NCI-H774 (cell line): ENCODE measurements at places on chromosomes 3 and 15.

- no peak for DNase-seq
Observed at GRCh38 chr3:175073219-175073905, 214.2 kb downstream of the NAALADL2 start.

GRCh38 chr3:100403362-100404249 is 2.3 kb downstream of the LNP1 start:
- no peak for DNase-seq

DNA sequence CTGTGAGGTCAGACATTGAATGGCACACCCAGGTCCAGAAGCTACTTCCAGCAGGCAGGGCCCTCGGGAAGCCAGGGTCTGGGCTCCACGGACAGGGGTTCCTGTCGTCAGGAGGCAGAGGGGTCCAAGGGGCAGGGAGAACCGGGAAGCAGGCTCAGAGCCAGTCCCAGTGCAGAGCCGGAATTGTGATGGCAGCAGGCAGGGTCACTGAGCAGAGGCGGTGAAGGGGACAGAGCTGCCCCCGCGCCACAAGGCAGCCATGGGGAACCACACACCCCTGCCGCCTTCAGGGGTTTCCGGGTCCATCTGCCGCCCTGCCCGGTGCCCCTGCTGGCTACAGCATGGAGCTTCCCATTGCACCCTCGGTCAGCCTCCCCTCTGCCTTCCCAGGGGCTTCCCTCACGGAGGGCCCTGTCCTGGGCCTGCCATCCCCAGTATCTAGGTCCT is 136.9 kb downstream of the NSMCE3 start:
- no peak for DNase-seq

DNA sequence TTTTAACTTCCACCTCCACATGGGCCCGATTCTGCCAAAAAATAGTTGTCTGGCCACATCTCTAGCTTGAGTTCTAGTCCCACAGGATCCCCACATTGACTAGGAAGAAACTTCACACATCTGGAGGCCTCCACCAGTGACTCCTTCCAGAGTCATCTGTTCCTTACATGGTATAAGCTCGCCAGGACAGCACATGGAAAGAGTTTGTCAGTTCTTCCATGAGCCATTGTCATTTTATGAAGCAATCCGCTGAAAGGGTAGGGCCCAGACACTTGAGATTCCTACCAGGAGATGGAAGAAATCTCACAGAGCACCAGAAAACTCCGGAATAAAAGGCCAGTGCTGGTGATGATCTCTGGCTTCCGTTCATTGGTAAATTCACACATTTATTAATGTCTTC is 350.5 kb upstream of the ICE2 start:
- no peak for DNase-seq

- no peak for DNase-seq
Observed at GRCh38 chr3:63679186-63679585, 26.7 kb downstream of the SNTN start.

DNA sequence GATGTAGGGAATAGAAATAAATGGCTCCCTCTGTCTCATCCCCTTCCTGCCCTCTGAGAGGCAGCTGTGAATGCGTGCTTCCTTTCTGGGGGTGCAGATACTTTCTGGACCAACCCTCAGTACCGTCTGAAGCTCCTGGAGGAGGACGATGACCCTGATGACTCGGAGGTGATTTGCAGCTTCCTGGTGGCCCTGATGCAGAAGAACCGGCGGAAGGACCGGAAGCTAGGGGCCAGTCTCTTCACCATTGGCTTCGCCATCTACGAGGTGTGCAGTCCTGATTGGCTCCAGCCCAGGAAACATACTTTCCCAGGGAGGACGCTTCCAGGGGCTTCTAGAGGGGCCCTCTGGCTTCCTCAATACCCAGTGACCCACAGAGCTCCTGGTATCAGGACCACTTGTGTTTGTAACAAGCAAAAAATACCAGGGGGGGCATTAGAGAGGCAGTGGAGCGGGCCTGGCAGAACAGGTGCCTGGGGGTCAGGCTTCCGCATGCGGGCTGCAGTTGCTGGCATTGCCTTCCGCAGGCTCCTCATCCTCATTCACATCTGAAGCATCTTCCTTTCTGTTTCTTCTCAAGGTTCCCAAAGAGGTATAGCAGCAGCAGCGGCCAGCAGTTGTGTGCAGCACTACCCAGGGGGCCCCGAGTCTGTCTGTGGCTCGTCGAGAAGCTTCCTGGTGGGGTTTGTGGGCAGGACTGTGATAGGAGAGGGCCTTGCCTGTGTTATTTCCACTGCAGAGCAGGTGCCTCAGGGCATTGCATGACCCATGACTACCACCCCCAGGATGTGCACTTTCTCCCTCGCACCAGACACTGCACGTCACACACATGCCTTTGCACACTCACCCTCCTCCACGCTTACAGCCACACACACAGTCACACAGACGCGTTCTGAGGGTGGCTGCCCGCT is 42.5 kb downstream of the CAPN3 start:
- no peak for DNase-seq

DNA sequence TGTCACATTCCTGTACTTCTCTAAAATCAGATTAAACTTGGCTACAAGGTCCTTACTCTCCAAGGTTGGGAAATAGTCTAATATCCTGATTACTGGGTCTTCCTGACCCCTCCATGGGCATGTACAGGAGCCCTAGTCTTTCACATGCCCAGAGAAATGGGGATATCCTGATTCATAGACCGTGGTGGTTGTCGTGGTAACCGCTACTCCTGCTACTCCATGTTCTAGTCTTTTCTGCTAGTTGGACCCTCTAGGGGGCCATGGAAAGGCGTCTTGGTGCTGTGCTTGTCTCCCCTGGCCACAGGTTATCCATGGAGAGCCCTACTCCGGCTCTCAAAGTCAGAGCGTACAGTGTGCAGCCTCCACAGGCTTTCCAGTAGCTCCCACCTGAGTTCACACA is 13.1 kb upstream of the ZBTB38 start:
- no peak for DNase-seq

DNA sequence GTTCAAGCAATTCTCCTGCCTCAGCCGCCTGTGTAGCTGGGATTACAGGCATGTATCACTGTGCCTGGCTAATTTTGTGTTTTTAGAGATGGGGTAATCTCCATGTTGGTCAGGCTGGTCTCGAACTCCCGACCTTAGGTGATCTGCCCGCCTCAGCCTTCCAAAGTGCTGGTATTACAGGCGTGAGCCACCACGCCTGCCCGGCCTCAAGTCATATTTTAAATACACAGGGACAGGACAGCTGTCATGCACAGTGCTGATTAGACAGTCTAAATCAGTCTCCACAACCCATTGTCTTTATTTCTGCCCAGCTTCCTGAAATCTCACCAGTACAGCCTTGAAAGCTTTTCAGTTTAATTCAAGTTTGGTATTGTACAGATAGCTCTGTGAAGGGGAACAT is 587.4 kb downstream of the FOXP1 start:
- no peak for DNase-seq

GRCh38 chr3:69385123-69385722 is 665 bp downstream of the FRMD4B start:
- DNase-seq, result no peak

- no peak for DNase-seq
Observed at GRCh38 chr3:136197159-136197793, 1.1 kb upstream of the MSL2 start.
